ENCODE measurements at places on chromosomes 6 and 20.

DNA sequence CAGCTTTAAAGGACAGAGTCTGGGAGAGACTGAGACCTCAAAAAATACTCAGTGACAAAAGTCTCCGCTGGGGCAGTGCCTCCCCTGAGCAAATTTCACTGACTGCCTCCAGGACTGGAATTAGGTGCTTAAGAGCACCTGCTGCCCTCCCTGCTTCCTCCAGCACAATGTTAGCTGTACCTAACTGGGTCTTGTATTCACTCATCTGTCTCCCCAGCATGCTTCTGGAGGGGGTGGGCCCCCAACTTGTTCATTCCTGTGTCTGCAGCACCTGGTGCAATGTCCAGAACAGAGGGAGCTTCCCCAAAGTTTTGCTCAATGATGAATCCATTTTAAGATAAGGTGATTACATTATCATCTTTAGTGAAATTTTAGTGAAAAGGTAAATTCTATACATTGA lies 650.7 kb downstream of the KIF16B start:
- no peak for DNase-seq

GRCh38 chr6:106158816-106159215 lies 72.7 kb downstream of the PRDM1 start:
- DNase-seq: no peak

- DNase-seq: no peak
These were observed 8.0 kb downstream of the PGM3 start for GRCh38 chr6:83185096-83185495.

GRCh38 chr20:30288346-30288745 lies 969.1 kb upstream of the DEFB115 start:
- no peak for DNase-seq

- DNase-seq: no peak
These were observed 98.4 kb upstream of the DUSP22 start for GRCh38 chr6:193773-194310.
